Activated CD4-positive, alpha-beta T cell treated with anti-CD3 and anti-CD28 coated beads, Interleukin-2, amount 10 ng/mL, durations not matched to agents 24 days and 14 days (primary cell): ENCODE measurements at places on chromosomes 6 and 20. TPM values are rescaled to one million over a fixed set of nuclear protein-coding genes. Genes with fewer than 3 reads are reported as not detected.

DNA sequence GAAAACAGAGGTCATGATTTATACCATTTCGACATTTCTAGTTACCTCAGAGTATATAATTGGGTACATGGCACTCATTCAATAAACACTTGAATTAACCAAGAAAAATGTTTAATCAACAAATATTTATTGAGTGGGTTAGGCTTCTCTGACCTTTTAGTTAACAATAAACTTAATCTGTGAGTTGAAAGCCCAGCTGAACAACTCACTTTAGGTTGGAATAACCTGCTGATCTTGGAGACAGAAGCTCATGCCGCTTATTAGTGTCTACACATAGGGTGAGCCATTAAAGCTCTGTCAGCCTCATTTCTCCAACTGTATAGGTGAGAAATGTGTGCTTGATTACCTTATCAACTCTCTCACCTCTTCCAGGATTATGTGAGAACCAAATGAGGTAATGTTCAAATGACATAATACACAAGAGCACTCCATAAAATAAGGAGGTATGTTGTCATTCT, 98.2 kb upstream of the DTNBP1 start:
- no peak overlapping the region for H3K4me3 ChIP-seq
- DNase-seq: no peak
- H3K4me1 ChIP-seq: no peaks in the 10 kb centered on the region
- H3K27me3 ChIP-seq: no peaks in the 10 kb centered on the region
- no peaks in the 10 kb centered on the region for H3K36me3 ChIP-seq
- H3K27ac ChIP-seq: no peak overlapping the region

- no peaks in the 10 kb centered on the region for H3K36me3 ChIP-seq
- H3K27ac ChIP-seq: no peak overlapping the region
- H3K4me1 ChIP-seq: peaks cover 3% of the 10 kb centered on the region
- no peaks in the 10 kb centered on the region for H3K27me3 ChIP-seq
Measured at GRCh38 chr20:23340524-23340923, 10.1 kb upstream of the NXT1 start.

DNA sequence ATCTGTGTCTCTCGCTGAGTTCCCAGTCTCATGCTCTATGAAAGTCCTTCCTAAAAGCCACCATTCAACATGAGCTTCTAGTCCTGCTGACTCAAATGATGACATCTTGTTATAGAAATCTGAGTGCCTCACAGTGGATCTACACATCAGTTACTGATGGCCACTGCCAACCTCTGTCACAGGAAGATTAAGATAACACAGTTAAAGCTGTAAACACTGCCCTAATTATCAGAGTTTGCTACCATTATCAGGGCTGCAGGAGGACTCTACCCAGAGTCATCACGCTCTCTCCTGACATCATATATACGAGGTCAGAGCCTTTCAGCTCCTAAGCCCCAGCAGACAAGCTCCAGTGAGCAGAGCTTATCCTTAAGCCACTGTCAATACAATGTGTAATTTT, 63.2 kb downstream of the HIVEP2 start:
- H3K27ac ChIP-seq: no peak overlapping the region
- H3K4me1 ChIP-seq: peaks cover 57% of the 10 kb centered on the region
- no peaks in the 10 kb centered on the region for H3K27me3 ChIP-seq
- no peak overlapping the region for H3K4me3 ChIP-seq
- H3K36me3 ChIP-seq: peaks cover 44% of the 10 kb centered on the region

The NEU1 gene
- total RNA-seq: 20.4 and 22.2 TPM in 2 replicates

DNA sequence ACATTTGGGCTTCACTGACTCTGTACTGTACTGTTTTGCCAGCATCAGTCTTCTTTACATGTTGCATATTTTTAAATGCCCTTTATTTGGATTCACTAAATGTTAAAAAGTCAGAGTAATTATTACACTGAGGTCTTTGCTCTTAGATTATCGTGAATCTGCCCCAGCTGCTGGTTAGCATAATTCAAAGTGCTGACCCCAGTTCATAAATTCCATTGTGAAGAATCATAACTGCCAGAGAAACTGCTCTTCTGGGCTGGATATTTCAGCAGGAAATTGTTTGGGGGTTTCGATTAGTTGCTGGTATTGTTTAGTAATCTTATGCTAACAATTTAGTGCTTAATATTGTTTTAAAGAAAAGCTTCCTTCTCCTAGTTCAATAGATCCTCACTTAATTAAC, 682.1 kb upstream of the MAP3K7 start:
- DNase-seq: no peak
- H3K4me1 ChIP-seq: no peaks in the 10 kb centered on the region
- no peak overlapping the region for H3K27ac ChIP-seq
- no peaks in the 10 kb centered on the region for H3K27me3 ChIP-seq

GRCh38 chr6:17987697-17988421, 424 bp upstream of the KIF13A start:
- peaks cover 9% of the 10 kb centered on the region for H3K4me1 ChIP-seq
- H3K36me3 ChIP-seq: no peaks in the 10 kb centered on the region
- peak overlapping the region; percentile 81 for H3K4me3 ChIP-seq
- peaks cover 63% of the 10 kb centered on the region for H3K27me3 ChIP-seq

DNA sequence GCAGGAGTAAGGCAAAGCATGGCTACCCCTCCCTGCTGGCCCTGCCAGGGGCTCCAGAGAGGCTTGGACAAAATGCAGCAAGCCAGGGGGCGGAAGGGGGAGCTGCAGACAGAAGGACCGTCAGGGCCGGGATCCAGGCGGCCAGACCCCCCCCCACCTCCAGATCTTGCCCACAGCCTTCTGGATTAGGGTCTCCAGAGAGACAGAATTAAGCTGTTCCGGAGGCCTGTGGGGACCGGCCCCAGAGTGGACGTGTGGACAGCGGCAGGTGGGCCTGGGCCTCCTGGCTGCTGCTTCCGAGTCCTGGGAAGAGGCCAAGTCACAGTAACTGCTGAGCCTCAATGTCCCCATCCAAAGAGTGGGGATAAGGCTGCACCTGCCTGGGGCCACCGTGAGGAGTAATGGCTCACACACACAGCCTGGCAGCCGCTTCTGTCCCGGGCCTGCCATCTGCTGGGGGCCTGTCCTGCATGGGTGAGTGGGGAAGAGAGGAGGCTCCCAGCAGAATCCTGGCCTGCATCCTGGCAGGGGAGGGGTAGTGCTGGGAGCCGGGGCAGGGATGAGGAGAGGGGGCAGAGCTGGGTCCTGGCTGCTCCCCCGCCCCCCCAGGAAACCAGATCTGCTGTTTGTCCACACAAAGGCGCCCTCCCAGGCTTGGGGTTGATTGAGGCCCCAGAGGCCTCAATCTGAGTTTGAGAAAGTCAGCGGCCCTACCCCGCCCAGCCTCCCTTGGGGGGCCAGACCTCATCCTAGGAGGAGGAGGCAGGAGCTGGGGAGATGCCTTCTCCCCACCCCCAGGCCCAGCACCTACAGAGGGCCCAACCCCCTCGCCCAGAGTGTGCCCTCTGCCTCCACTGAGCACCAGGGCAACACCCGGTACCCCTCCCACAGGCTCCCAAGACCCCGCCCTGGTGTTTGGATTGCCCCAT, 3.9 kb downstream of the LAMA5 start:
- H3K36me3 ChIP-seq: no peaks in the 10 kb centered on the region
- H3K4me3 ChIP-seq: no peak overlapping the region
- H3K4me1 ChIP-seq: no peaks in the 10 kb centered on the region
- no peak for DNase-seq
- H3K27ac ChIP-seq: no peak overlapping the region

The CYP21A2 gene
- total RNA-seq: 0.35 TPM in 1 of 2 replicates, not detected in the other

- no peak for DNase-seq
- no peaks in the 10 kb centered on the region for H3K4me1 ChIP-seq
- H3K27ac ChIP-seq: no peak overlapping the region
- peaks cover 4% of the 10 kb centered on the region for H3K27me3 ChIP-seq
Measured at GRCh38 chr6:139751179-139751578, 376.7 kb upstream of the CITED2 start.

DNA sequence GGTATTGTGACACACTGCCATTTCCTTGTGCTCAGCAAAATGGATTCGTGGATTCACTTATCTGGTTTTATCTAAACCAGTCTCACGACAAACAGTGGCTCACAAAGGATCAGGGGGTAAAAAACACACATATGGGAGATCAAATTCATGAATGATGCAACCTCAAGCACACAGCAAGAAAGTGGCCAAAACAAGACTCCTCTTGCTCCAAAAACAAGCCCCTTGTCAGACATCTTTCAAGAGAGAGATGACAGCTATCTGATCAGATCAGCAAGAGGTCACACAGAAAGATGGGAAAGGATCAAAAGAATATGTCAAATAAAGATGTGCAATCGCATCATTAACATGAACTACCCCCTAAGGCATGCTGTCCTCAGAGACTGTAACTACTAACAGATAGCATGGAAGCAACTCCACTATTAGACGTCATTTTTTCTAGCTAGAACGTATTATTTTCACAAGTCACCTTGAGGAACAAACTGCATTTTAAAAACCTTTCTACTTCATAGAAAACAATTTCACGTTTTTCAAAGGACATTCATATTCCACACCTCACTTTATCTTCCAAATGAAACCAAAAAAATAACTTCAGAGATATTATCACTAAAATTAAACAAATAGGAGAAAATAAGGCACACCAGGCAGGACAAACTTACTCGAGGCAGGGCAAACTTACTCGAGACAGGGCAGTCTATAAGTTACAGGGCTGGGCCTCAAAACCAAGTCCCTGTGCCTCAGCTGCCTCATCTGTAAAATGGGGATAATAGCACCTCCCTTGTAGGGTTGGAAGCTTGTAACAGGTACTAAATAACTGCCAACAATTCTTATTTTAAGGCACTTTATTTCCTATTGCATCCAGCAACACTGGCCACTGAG, 122.3 kb downstream of the PREX1 start:
- peak overlapping the region; percentile 66 for H3K27ac ChIP-seq
- peaks cover 55% of the 10 kb centered on the region for H3K36me3 ChIP-seq
- DNase-seq: no peak
- peaks cover 32% of the 10 kb centered on the region for H3K4me1 ChIP-seq
- no peak overlapping the region for H3K4me3 ChIP-seq

- peak overlapping the region; percentile 67 for H3K4me3 ChIP-seq
- H3K36me3 ChIP-seq: peaks cover 1% of the 10 kb centered on the region
- peaks cover 42% of the 10 kb centered on the region for H3K27me3 ChIP-seq
- H3K4me1 ChIP-seq: peaks cover 17% of the 10 kb centered on the region
- DNase-seq: peak; percentile 94
- peak overlapping the region; percentile 42 for H3K27ac ChIP-seq
Measured at GRCh38 chr6:113858480-113859348, 1.6 kb downstream of the MARCKS start.

DNA sequence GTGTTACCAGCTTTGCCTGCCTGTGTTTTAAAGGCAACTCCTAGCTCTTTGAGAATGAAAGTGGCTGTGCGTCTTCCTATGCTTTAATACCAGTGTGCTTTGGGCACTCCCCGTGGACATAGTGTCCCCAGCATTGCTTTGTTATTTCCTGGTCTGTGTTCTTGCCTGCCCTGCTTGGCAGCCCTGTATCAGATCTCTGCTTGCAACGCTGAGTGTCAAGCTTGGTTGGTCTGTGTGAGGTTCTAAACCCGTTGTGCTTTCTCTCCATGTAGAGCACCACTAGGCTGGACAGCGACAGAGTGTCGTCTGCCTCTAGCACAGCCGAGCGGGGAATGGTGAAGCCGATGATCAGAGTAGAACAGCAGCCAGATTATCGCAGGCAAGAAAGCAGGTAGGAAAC, 80.2 kb downstream of the AFDN start:
- H3K4me3 ChIP-seq: no peak overlapping the region
- H3K36me3 ChIP-seq: no peaks in the 10 kb centered on the region
- H3K27me3 ChIP-seq: no peaks in the 10 kb centered on the region
- H3K4me1 ChIP-seq: no peaks in the 10 kb centered on the region
- DNase-seq: no peak

- H3K4me1 ChIP-seq: no peaks in the 10 kb centered on the region
- no peak overlapping the region for H3K4me3 ChIP-seq
- H3K27ac ChIP-seq: no peak overlapping the region
Measured at GRCh38 chr6:95203153-95203754, 374.1 kb upstream of the MANEA start.

GRCh38 chr6:47169785-47170616, 127.9 kb upstream of the ADGRF1 start:
- DNase-seq: no peak
- H3K4me1 ChIP-seq: no peaks in the 10 kb centered on the region
- no peak overlapping the region for H3K4me3 ChIP-seq

DNA sequence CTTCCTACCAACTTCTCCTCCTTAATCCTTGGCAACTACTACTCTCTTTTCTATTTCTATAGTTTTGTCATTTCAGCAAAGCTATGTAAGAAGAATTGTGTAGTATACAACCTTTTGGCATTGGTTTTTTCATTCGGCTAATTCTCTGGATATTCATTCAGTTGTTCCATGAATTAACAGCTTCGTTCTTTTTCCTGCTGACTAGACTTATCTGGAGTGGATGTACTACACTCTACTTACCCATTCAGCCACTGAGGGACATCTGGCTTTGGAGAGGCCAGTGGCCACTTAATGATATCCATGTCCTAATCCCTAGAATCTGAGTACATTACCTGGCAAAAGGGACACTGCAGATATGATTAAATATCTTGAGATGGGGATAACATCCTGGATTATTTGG, 623.9 kb downstream of the DOK5 start:
- H3K27me3 ChIP-seq: no peaks in the 10 kb centered on the region
- H3K27ac ChIP-seq: no peak overlapping the region
- no peak overlapping the region for H3K4me3 ChIP-seq
- no peak for DNase-seq

DNA sequence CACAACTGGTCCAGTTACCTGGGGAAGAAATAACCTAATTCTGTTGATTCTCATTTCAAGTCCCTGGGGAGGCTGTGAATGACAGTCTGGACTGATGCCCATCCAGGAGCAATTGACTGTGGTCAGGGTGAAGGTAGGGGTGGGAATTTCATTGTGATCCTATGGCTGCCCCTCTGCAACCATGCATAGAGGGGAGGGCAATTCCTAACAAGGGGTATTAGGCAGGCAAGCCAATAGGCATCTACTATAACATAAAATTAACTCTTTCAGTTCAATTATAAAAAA, 44.0 kb upstream of the TRAM2 start:
- H3K4me1 ChIP-seq: no peaks in the 10 kb centered on the region
- DNase-seq: no peak
- no peaks in the 10 kb centered on the region for H3K36me3 ChIP-seq
- no peak overlapping the region for H3K27ac ChIP-seq

- no peak for DNase-seq
- H3K4me1 ChIP-seq: peaks cover 2% of the 10 kb centered on the region
- H3K27me3 ChIP-seq: peaks cover 11% of the 10 kb centered on the region
- no peak overlapping the region for H3K4me3 ChIP-seq
- no peaks in the 10 kb centered on the region for H3K36me3 ChIP-seq
- H3K27ac ChIP-seq: no peak overlapping the region
Measured at GRCh38 chr20:54084193-54084592, 13.8 kb upstream of the BCAS1 start.

DNA sequence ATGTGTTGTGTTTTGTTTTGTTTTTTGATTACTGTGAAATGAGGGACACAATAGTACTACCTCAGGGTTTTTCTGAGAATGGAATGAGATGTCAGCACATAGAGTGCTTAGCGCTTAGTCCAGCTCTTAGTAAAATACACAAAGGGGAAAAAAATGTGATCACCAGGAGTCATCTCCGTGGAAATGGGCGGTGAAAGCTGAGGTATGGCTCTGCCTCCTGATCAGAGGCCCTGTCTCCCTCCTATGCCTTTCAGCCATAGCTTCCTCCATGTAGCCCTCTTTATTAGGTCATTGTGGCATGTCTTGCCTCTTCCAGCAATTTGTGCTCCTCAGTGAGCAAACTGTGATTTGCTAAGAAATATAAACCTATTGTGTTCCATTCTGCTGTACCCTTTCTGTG, 13.0 kb downstream of the PSMF1 start:
- no peak overlapping the region for H3K4me3 ChIP-seq
- peak; percentile 45 for DNase-seq
- H3K4me1 ChIP-seq: peaks cover 15% of the 10 kb centered on the region
- peaks cover 82% of the 10 kb centered on the region for H3K36me3 ChIP-seq
- H3K27ac ChIP-seq: no peak overlapping the region
- no peaks in the 10 kb centered on the region for H3K27me3 ChIP-seq

GRCh38 chr6:26064619-26065257, 22.5 kb upstream of the HFE start:
- H3K36me3 ChIP-seq: no peaks in the 10 kb centered on the region
- H3K4me1 ChIP-seq: peaks cover 9% of the 10 kb centered on the region
- peaks cover 29% of the 10 kb centered on the region for H3K27me3 ChIP-seq
